ENCODE measurements at places on chromosomes 4 and X.
A peak's percentile ranks its signal among the peaks of the same experiment; 100 is the strongest.

DNA sequence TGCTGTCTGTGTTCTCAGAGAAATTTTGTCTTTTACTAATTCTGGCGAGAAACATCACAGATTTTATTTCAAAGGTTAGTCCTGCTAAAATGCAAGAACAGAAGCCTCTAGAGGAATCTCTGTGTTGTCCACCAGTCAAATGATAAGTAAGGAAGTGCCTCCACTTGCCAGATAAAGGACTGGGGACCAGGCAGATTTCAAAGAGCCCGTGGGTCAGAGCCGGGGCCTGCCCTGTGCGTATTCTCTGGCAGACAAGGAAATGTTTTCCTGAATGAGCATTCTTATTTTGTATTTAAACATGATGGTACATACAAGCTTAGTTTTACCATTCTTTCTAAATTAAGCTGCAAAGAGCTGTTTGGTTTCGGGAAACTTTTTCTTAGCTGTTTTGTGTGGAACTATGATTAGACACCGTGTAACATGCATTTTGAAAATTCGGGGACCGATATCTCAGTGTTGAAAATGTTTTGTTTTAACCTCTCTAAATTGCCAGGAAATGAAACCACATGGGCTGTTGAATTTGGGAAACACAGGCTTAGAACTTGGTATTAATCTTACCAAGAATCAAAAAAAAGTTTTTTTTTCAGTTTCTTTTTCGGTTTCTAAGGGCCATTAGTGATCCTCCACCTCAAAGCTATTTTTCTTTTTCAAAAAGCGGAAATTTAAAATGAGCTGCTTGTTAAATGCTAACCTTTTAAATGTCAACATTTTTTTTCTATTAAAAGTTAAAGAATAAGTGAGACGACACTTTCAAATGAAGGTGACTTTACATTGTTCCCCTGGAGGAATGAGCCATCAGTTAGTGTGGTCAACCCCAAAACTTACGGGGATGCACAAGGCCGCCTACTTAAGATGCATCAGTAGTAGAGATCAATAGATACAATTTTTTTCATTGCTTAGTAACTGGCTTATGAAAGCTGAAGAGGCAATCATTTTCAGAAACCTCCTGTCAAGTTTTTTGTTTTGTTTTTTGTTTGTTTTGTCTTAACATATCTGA, 89.6 kb upstream of the MTM1 start:
- no peak for DNase-seq

GRCh38 chr4:182435401-182435800, 192.2 kb downstream of the TENM3 start:
- DNase-seq = no peak

GRCh38 chrX:144790148-144790547, 457.2 kb upstream of the SPANXN1 start:
- DNase-seq = no peak

DNA sequence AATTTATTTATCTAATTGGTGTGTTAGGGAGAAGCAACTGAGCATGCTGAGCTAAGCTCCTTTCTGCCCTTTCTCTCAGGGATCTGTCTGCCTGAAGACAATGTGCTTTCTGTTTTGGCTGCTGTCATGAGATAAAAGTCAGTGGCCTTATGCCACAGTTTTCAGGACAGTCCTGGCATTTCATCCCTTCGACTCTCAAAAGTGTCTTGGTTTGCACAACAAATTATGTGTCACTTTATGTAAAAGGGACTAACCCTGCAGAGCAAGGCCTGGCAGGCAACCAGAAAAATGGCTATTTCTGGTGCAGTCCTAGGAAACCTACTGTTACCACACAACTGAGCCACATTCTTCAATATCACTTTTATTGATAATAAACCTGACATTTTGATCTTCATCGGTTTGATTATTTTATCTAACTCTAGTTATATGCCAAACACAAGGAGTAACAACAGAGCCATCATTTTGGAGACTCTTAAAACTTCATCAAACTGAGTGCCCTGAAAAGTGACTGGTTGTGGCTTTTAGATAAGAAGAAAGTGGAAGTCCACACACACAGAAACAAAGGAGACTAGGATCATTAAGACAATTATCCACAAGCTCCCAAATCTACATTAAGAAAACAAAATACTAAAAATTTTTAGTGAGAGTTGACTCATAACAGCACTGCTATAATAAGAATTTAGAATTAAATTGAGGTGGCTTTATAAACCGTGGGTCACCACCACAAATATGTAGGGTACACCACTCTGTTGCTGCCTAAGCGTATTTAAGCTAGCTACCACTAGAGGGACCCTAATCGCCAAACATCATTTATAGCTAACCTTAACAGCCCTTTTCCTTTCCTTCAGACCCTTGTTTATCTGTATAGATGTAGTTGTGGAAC, 95.9 kb upstream of the PTPN13 start:
- peak; percentile 79 for DNase-seq

- no peak for DNase-seq
Measured at GRCh38 chrX:54411732-54412131, 28.5 kb upstream of the TSR2 start.

GRCh38 chr4:172088556-172088955, 275.4 kb downstream of the GALNTL6 start:
- DNase-seq = no peak

GRCh38 chr4:151658959-151659600, 101.7 kb downstream of the GATB start:
- peak; percentile 83 for DNase-seq

DNA sequence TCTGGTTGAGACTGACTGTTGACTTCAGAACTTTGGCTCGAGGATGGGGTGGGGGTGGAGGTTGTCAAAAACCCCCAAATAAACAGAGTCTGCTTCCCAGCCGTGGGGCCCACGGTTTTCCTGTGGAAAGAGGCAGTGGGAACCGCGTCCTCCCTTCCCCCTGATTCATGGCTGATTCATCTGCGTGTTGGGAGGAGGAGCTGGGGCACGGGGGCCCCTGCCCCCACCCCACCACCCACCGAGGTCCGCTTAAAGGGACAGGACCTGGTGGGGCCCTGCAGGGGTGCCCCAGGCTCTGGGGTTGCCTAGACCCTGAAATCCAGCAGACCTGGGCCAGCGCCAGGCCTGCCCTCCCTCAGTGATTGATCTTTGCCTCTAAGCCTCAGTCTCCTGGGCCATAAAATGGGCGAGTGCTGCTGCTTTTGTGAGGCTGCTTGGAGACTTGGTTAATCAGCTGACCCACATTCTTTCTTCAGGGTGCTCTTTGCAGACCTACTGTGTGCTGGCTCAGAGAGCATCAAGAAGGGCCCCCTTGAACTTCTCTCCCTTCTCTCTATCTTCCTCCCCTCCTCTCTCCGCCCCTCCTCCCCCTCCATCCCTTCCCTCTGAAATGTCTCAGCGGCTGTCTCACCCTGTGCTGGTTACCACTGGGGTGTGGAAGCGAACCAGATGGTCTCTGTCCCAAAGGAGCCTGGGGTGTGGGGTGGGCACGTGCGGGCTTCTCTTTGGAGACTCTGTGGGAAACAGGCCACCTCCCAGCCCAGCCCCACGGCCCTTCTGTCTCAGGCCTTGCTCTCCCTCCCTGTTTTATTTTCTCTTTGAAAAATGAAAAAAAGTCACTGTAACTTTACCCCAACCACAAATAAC, 9.1 kb downstream of the HTRA3 start:
- peak; percentile 89 for DNase-seq

GRCh38 chr4:25182937-25183336, 22.7 kb upstream of the SEPSECS start:
- DNase-seq = no peak

DNA sequence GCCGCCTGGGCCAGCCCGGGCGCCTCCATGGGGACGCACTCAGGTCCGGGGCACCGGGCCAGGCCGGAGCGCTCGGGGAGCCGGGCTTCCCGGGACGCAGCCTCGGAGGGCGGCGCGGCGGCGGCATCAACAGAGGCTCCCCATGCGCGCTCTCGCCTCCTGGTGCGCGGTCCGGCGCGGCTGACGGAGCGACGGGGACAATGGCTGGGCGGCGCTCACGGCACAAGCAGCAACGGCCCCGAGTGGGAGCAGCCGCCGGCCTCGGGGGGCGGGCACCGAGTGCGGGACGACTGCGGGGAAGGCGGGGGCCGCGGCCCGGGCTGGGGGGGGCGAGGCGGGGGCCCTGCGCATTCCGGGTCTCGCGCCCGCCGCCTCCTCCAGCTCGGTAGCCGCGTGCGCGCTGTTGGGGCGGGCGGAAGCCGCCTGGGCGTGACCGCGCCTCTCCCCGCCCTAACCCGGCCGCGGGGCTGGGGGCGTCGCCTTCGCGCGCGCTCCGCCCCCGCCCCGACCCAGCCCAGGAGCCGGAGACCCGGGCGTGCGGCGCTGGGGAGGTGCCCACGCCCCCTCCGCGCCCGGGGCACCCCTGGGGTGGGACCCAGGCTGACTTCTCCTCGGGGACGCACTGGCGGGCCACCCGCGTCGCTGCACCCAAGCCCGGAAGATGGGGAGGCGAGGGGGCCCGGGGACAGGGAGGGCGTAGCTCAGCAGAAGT, at the start of gene PRKX:
Gene PRKX, minus strand, starts transcription at position 425 of the 712 bp plus-strand sequence. Its CDS starts 396 bp downstream, at position 29.
- peak; percentile 65 for DNase-seq

GRCh38 chrX:8813036-8813435, 11.9 kb upstream of the FAM9A start:
- DNase-seq = no peak

- no peak for DNase-seq
Measured at GRCh38 chr4:5965225-5965624, 53.0 kb downstream of the C4orf50 start.

- peak; percentile 76 for DNase-seq
Measured at GRCh38 chrX:21735038-21735767, 22.7 kb downstream of the SMPX start.

DNA sequence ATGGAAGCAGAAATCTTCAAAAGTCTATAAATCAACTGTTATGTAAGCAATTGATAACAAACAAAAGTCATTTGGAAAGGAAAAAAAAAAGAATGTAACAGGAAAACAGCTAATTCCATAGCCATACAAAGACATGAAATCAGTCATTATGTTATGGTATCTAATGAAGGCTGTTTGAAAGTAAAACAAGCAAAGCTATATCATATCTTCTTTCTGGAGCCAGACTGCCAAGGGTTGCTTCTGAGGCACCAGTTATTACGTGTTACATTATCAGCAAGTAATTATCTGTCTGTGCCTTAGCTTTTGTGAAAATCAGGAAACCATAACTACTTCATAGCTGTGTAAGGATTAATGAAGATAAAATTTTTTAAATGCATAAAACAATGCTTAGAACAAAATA, 480.2 kb downstream of the FAT4 start:
- no peak for DNase-seq

- DNase-seq = no peak
Measured at GRCh38 chrX:136179133-136179532, 31.8 kb downstream of the FHL1 start.

- peak; percentile 61 for DNase-seq
Measured at GRCh38 chrX:24647257-24648058, at the start of gene PCYT1B. Gene PCYT1B, minus strand, starts transcription at chrX:24647347. Its CDS starts 242 bp downstream, at chrX:24647105.

- peak; percentile 42 for DNase-seq
Measured at GRCh38 chr4:24582235-24582832, 2.0 kb downstream of the DHX15 start.

DNA sequence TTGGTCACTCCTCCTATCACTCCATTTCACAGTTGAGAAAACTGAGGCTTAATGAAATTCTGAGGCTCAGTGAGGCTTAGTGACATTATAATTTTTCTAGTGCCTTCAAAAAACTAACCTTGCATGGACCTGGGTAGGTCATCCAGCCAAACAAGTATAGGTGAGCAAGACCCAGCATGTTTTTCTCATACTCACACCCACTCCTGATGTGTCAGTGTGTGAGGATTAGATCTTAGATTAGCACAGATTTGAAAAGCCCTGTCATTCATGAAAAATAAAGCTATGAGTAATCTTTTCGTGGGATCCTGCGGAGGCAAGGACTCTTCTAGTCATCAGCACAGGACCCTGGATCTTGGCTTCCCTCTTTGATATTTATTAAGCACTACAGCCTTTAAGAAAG, 146.7 kb downstream of the CHIC2 start:
- peak; percentile 62 for DNase-seq

- DNase-seq = peak; percentile 34
Measured at GRCh38 chr4:183797445-183798300, 107.4 kb upstream of the STOX2 start.

DNA sequence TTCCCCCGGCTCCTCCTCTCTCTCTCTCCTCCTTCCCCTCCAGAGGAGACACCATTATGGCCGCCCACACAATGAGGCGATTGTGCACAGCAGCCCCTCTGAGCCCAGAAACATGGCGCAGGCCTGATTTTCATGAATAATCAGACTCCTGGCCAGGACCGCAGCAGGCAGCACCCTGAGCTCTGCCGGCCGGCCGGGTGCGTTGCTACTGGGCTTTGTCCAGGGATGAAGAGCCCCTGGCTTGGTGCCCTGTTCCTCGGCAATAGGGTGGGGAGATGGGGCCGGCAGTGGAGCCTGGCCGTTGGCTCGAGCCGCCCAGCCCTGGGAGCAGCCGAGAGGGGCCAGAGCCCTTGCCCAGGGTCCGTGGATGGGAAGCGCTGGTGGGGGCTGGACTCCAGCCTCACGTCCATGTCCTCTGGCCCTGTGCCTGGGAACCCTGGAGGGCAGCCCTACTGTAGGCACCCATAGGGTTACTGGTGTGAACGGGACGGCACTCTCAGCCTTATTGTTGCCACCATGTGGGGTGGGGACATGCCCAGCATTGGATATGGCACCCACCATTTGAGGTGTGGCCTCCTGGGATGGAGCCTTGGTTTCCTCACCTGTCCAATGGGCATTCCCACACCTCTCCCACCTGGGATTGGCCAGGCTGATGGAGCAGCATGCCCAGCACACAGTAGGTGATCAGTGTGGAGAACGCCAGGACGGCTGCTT, 103.0 kb downstream of the SORCS2 start:
- DNase-seq = peak; percentile 25

- DNase-seq = no peak
Measured at GRCh38 chr4:158159718-158160094, 13.1 kb downstream of the GASK1B start.

GRCh38 chrX:16643176-16643575, 6.8 kb upstream of the S100G start:
- peak; percentile 72 for DNase-seq

DNA sequence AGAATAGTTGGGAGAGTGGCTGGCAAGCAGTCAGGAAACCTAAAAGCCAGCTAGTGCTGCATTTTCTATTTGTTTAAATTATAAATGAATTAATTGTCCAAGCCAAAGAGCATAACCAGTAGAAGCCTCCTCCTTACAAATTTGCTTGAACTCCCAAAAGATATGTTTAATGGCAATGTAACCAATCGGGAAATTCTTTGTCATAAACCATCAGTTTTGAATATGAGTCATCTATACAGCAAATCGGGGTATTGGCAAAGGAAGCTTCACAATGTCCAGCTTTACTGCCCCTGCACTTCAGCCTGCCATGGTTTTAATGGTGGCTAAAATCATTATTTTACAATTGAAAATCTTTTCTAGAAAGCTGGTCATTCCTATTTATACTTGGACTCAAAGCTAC, 216.6 kb downstream of the SHROOM3 start:
- no peak for DNase-seq

GRCh38 chr4:177568931-177569330, 126.7 kb upstream of the AGA start:
- DNase-seq = no peak

DNA sequence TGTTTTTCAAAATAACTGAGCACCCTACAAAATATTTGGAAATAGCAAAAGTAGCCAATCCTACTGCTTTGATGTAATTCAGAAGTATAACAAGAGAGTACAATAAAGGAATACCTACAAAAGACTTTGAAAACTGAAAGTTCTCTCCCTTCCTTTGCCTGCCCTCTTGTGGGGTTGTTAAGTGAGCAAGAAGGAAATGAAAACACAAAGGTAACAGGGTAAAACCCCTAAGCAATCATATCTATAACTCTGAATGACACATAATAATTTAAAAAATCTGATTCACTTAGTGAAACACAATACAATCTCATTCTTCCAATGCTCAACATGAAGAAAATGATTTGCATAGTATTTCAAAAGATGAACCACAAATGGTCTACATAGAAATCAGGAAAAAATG, 98.2 kb downstream of the FRYL start:
- DNase-seq = peak; percentile 48
